ENCODE measurements at places on chromosomes 3 and 15.

GRCh38 chr3:135348690-135349089 lies 553.6 kb downstream of the EPHB1 start:
- no peak for DNase-seq

DNA sequence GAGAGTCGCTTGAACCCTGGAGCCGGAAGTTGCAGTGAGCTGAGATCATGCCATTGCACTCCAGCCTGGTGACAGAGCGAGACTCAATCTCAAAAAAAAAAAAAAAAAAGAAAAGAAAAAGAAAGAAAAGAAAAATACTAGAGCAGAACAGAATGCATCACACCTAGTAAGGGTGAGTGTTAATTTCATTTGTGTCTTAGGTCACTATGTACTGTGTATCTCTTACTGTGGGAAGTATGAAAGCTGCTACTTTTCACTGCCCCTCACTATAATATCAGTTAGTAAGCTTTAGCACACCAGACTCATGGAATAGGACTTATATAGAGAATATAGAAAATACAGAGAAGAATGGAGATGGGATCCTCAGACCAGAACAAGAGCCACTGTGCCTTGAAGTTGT lies 45.9 kb upstream of the RASA2 start:
- no peak for DNase-seq

DNA sequence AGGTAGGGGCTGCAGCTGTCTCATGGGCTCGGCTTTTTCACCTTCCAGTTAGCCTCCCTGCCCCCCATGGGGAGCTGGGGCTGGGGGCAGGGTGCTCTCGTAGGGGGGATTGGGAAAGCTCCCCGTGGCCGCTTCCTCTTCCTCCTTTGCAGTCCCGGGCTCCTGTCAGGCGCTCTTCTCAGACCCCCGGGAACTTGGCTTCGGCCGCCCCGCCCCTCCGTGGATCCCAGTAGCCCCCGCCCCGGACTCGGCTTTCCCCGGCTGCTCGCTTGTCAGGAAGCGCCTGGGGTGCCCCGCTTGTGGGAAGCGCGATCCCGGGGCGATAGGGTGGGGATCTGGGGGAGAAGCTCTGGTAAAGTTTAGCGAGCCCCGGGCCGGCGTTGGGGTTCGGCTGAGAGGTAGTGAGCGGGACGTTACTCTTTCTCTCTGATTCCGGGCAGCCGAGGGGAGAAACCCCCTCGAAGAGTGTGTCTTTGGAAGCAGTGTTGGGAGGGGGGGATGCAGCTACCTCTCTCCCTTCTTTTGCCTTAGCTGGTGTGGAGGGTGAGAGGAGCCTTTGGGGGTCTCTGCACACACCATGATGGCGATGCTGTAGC lies 611 bp downstream of the PIAS1 start:
- peak; percentile 77 for DNase-seq

DNA sequence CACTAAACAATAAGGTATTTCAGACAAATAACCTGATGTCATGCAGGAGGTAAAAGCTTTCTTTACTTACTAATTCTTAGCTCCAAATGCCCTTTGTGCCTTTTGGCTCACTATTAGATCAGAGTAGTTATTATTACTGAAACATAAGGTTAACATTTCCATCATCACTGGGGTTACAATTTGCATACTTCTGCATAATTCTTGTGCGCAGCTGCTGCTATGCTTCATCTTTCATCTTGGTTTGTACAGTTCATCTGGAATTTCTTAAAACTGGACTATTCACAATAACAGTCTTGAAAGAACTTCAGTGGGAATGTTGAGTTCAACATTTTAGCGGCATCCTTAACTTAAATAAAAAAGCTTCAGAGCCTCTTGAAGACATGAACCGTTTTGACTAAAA lies 383.2 kb upstream of the ADAMTS9 start:
- no peak for DNase-seq

- no peak for DNase-seq
Observed at GRCh38 chr15:34837246-34838016, 42.1 kb upstream of the ACTC1 start.

DNA sequence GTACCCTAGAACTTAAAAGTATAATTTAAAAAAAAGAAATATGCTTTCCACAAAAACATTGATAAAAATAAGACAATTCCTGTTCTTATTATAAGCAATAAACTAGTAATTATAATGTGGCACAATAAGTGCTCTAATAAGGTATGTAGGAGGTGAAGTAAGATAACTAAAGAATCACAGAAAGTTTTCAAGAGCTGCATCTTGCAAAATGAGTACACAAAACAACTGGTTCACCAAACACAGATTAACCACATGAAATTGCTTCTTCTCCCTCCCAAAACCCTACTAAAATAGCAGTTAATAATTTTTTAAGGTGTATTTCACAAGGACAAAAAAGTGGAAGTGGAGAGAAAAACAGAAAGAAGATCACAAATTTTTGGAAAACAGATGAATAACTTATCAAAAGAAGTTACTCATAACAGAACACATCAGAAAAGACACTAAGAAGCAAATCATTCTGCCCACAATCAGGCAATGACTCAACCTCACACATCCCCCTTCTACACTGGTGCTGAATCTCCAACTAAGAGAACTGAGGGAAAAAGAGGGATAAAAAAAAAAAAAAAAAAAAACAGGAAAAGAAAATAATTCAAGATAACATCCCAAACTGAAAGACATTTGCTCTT lies 64.2 kb downstream of the TBC1D5 start:
- no peak for DNase-seq

- DNase-seq = no peak
Observed at GRCh38 chr3:14522768-14523167, 17.4 kb downstream of the GRIP2 start.

GRCh38 chr3:179292450-179292849 lies 30.4 kb upstream of the ZNF639 start:
- DNase-seq = no peak

GRCh38 chr3:14706096-14706495 lies 31.2 kb downstream of the C3orf20 start:
- DNase-seq = no peak

DNA sequence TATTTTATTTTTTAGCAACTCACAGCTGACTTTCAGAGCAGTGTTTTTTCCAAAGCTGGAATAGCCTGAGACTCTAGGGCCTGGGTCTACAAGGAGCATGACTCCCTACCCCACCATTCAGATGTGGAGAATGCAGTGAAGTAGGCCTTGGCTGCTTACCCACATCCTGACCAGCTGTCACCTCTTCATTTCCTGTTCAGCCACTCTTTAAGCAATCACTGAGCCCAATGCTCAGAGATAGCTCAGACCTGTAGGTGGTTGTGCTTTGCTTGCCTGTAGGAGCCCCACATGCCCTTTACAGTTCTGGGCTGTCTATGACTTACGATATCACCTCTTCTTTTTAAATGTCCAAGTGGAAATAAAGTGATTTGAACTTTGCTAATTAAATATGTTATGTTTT lies 148.1 kb downstream of the NEK11 start:
- DNase-seq = no peak

DNA sequence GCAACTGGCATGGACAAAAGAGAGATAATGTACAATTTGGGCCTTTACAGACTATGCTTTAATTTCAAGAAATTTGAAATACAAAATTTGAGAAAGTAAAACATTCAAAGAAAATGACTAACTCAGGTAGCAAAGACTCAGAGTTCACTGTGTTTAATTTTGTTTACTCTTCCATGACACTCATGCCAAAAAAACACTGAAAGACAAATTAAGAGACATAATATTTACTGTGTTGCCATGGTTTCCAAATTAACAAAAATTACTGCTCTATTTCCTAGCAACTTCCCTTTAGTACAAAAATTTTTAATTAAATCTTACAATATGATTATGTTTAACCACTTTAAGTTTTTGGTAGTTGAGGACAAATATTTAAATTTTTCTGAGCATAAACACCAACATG lies 29.6 kb downstream of the LRRFIP2 start:
- DNase-seq = no peak

- no peak for DNase-seq
Observed at GRCh38 chr15:70279096-70279495, 181.4 kb upstream of the TLE3 start.

- DNase-seq = no peak
Observed at GRCh38 chr3:162103808-162104207, 607.2 kb downstream of the OTOL1 start.

DNA sequence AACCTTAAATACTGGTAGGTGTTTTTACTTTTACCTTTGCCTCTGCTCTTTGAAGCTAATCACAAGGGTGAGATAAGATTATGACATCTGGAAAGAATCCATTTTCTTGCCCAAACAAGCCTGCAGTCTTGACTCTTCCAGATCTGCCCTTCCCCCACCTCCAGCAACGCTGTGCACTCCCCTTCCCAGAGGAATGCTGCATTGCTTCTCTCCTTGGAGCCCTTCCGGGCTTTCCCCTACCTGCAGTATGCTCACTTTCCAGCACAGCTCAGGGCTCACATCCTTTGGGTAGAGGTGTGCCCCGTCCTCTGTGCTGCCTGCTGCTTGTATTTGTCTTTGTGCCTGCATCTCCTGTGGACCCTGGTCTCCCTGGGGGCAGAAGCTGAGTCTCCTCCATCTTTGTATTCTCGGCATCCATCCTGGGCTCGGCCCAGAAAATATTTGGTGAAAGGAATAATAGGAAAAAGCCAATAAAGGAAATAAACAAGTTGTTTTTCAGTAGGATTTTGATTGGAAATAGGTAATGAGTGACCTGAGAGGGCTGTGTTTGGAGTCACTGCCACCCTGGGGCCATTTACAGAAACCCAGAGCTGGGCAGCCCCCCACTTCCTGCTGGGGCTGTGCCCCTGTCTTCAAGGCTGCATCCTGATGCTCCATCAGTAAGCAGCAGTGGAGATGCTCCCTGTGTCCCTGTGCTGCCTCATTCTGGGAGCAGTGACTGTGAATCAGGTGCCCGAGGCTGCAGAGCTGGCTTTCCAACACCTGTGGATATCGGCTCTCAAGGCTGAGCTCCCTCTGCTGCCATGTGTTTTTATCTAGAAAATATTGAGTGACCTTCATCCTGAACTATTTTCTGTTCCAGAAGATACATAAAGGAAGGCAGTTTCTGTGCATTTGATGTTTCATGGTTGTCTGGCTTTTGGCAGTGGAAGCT lies 117.5 kb downstream of the EEFSEC start:
- DNase-seq = no peak

GRCh38 chr15:44045217-44045616 lies 149.9 kb downstream of the FRMD5 start:
- DNase-seq = no peak

DNA sequence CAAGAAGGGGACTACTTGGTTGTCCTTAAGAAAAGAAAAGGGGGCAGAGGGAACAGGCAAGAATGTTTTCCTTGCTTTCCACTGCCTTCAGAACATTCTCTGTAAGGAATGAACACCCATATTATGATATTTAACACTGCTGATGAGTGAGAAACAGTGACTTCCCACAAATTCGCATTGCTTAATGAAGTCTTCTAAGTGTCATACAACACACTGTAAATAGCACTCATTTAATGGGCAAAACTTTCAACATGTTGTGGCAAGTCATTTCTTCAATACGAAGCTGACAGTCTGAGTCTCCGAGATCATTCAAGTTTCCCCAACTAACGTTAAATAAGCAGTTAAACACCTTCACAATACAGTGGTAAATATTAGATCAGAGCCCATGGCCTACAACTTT lies 464.4 kb downstream of the SHQ1 start:
- DNase-seq = no peak

- peak; percentile 23 for DNase-seq
Observed at GRCh38 chr15:78712797-78713515, 71.9 kb upstream of the CHRNB4 start.

DNA sequence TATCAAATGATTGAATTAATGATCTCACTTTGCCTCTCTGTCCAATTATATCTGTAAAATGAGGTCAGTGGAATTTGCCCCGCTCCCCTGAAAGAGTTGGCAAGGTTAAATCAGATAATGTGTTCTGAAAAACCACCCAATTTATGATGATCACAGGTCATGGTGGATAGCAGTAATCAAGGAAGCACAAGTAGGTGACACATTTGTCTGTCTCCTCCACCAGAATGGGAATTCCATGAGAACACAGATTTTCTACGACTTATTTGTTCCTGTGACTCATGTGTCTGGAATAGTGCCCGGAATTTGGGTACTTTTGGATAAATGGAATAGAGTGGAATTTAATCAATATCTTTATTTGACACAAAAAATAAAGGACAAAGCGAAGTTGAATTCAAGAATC lies 220.9 kb upstream of the SUCLG2 start:
- no peak for DNase-seq

DNA sequence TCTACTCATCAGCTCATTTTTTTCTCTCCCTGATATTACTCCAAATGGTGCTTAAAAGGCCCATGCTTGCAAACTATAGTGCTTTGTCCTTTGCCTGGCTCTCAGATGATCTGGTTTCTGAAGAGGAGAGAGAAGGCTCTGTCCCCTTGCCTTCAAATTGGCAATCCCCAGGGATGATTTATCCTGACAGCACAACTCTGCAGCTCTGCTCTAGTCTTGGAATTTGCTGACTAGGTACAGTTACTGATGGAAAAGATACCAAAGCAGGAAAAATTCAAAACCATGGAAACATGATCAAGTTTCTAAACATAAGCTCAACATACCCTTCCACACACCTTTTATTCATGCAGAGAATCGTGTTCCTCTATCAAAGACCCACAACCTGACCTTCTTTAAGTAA lies 106.7 kb upstream of the CADPS start:
- no peak for DNase-seq

GRCh38 chr15:34808016-34808415 lies 12.7 kb upstream of the ACTC1 start:
- no peak for DNase-seq

- DNase-seq = no peak
Observed at GRCh38 chr3:60269377-60269776, 981.9 kb downstream of the FHIT start.

GRCh38 chr15:99098991-99099390 lies 5.9 kb upstream of the SYNM start:
- DNase-seq = no peak

DNA sequence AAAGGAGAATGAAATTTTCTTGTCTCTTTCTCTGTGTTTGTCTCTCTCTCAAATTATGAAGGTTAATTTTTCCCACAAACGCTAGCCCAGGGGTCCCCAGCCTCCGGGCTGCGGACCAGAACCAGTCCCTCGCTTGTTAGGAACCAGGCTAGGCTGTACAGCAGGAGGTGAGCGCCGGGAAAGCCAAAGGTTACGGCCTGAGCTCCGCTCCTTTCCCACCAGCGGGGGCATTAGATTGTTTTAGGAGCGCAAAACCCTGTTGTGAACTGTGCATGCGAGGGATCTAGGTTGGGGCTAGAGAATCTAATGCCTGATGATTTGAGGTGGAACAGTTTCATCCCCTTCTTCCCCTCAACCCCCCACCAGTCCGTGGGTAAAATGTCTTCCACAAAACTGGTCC lies 74.7 kb upstream of the ZNF385D start:
- no peak for DNase-seq
